Aorta (tissue), 5 donors: ENCODE measurements at places on chromosomes 6 and 20. TPM values are rescaled to one million over a fixed set of nuclear protein-coding genes. Genes with fewer than 3 reads are reported as not detected.

- no peak overlapping the region for H3K27ac ChIP-seq
- H3K4me1 ChIP-seq: no peaks in the 10 kb centered on the region
- H3K36me3 ChIP-seq: no peaks in the 10 kb centered on the region
These were observed 53.8 kb upstream of the POLR1H start for GRCh38 chr6:30007132-30007764.

DNA sequence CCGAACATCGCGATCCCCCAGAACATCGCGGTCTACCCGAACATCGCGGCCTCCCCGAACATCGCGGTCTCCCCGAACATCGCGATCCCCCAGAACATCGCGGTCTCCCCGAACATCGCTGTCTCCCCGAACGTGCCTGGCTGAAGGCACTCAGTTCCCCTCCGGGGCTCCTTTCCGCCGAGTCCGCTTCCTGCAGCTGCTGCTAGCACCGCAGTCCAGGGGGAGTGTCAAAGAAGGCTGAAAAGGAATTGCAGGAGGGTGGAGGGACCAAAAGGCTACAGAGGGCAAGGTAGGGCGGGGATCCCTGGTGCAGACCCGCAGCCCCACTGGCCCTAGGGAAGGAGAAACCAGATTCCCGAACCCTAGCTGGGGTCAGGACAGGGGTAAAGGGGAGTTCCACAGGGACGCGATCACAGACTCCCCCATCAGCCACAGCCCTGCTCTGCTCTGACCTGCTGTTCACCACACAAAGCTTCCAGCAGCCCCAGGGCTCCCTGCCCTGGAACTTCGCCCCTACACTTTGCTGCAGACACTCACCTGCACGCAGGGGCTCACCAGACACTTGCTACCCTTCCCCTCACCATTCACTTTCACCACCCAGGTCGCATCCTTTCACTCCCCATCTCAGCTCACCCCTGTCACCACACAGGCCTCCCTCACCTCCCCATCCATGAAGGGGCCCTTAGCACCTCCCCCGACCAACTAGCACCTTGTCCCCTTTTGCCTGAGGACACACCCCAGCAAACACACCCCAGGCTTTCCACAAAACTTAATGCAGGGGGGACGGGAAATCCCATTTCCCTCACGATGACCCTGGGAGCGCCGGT is 1.7 kb downstream of the ULBP1 start:
- DNase-seq: no peak
- no peak overlapping the region for H3K4me3 ChIP-seq
- H3K36me3 ChIP-seq: no peaks in the 10 kb centered on the region
- no peak overlapping the region for H3K27ac ChIP-seq
- H3K27me3 ChIP-seq: peaks cover 2% of the 10 kb centered on the region

- no peaks in the 10 kb centered on the region for H3K4me1 ChIP-seq
- DNase-seq: no peak
- no peaks in the 10 kb centered on the region for H3K27me3 ChIP-seq
- no peak overlapping the region for H3K27ac ChIP-seq
These were observed 318.7 kb upstream of the SOX4 start for GRCh38 chr6:21274851-21275250.

GRCh38 chr6:22631091-22631490 is 61.7 kb downstream of the HDGFL1 start:
- no peak overlapping the region for H3K4me3 ChIP-seq
- no peaks in the 10 kb centered on the region for H3K27me3 ChIP-seq
- no peak overlapping the region for H3K27ac ChIP-seq

- H3K36me3 ChIP-seq: no peaks in the 10 kb centered on the region
- no peak for DNase-seq
- H3K4me1 ChIP-seq: no peaks in the 10 kb centered on the region
- no peaks in the 10 kb centered on the region for H3K27me3 ChIP-seq
- H3K4me3 ChIP-seq: no peak overlapping the region
These were observed 12.9 kb downstream of the ITCH start for GRCh38 chr20:34375977-34376430.

DNA sequence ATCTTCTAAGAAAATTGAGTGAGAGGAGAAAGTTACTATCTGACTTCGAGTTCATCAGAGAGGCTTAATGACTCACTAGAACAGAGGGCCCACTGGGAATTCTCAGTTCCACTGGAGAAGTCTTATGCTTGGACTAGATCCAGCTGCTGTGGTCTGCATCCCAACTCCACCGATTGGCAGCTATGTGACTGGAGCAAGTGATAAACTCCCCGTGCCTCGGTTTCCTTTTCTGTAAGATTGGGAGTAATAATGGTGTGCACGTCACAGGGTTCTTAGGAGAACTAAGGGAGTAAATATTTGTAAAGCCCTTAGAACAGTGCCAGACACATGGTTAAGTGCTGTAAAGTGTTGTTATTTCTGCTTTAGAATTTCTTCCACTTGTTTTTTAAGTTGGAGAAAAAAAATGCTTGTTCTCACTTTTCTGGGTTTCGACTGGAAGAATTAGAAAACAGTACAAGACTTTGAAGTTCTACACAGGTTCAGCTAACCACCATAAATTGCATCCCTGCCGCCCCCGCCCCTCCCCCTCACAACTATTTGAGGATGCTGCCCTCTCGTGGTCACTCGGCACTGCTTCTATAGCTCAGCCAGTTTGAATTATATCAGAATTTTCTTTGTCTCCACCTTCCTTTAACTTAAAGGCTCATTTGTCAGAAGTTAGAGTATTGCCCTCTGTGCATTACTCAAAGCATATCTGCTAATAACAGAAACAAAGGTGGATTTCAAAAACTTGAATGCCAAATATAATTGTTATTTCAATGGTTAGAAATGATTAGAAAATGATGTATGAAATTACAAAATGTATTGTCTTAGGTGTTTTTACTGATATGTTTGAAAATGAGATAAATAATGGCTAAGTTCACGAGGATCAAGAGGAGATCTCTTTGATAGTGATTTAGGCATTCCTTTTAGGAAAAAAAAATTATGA is 95.0 kb upstream of the IFNGR1 start:
- no peaks in the 10 kb centered on the region for H3K36me3 ChIP-seq
- DNase-seq: peak; percentile 79
- no peak overlapping the region for H3K27ac ChIP-seq
- no peaks in the 10 kb centered on the region for H3K27me3 ChIP-seq
- no peaks in the 10 kb centered on the region for H3K4me1 ChIP-seq

- H3K27me3 ChIP-seq: no peaks in the 10 kb centered on the region
- DNase-seq: no peak
- no peak overlapping the region for H3K27ac ChIP-seq
These were observed 2.9 kb upstream of the TMEM74B start for GRCh38 chr20:1187605-1188171.

DNA sequence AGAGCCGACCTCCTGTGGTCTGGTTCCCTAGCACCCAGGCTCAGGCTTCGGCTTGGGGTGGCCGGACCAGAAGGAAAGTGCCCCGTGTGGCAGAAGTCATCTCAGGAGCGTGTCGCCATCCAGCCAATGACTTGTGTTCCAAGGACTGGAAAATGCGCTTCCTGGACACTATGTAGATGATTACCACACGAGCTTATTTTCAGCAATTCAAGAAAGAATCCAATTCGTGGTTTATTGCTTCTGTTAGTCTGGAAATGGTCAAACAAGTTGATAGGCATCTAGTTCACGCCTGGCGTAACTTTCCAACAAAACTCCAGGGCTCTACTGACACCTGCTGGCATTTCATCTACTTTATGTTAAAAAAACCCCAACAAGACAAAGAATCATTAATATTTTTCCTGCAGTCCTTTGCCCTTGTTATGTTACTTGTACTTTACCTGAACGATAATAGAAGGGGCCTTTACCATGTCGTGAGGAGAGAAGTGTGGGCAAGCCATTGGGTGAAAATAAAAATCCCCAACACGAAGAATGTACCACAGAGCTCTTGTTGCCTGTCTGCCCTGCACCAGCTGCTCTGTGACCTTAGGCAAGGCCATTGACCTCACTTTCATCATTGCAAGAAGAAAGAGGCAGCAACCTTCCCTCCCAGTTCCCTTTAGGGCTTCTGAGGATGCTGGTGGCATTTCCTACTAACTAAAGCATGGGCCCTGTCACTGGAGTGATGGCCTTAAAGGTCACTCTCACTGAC is 154.7 kb upstream of the LAMP5 start:
- no peaks in the 10 kb centered on the region for H3K27me3 ChIP-seq
- no peak overlapping the region for H3K4me3 ChIP-seq
- peak; percentile 51 for DNase-seq
- H3K27ac ChIP-seq: peak overlapping the region; percentile 58
- H3K36me3 ChIP-seq: no peaks in the 10 kb centered on the region
- H3K4me1 ChIP-seq: no peaks in the 10 kb centered on the region

DNA sequence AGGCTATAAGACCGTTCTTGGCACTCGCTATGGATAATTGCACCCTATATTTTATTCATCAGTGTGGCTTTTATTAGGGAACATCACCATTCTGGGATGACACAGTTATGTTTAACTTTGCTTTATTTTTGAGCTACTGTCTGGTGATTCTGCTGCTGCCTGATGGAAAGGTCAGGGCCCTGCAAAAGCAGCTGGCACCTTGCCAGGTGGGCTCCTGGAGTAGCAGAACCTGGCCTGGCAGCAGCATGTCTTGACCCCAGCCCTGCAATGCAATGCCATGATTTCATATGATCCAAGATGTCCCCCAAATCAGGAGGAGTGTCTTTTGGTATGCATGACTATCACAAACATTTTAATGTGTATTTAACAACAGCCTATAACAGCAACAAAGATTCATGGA is 228.4 kb upstream of the RSPO3 start:
- no peaks in the 10 kb centered on the region for H3K27me3 ChIP-seq
- no peak for DNase-seq
- H3K4me1 ChIP-seq: no peaks in the 10 kb centered on the region
- no peak overlapping the region for H3K27ac ChIP-seq
- H3K4me3 ChIP-seq: no peak overlapping the region

DNA sequence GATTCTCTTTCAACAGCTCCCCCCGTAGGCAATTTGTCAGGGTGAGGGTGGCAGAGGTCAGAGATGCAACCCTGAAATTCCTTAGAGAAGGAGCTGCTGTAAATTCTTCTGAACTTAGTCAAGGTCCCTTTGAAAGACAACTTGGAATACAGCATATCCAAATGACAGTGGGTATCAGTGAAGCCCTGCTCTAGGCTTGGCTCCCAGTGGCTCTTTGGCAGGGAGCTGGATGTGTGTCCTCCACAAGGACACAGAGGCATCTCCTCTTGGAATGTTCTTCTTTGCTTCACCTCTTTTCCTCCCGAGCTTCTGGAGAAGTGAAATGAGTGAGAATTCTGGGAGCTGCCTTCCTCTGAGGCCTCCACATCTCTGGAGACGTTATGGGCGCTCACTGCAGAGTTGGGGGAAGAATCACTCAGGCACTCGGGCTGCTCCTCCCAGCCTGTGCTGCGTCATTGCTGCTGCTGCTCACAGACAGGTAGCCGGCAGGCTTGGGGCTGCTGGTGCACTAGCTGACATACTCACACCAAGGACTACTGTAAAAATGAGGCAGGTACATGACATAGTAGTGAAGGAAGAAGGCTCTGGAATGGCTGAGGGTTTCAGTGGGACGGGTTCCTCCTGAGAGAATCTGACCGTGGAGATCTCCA is 34.1 kb downstream of the DYNLT1 start:
- peaks cover 4% of the 10 kb centered on the region for H3K36me3 ChIP-seq
- H3K27me3 ChIP-seq: no peaks in the 10 kb centered on the region
- H3K4me1 ChIP-seq: no peaks in the 10 kb centered on the region
- H3K27ac ChIP-seq: no peak overlapping the region
- H3K4me3 ChIP-seq: no peak overlapping the region

- no peaks in the 10 kb centered on the region for H3K36me3 ChIP-seq
- no peak for DNase-seq
- H3K27me3 ChIP-seq: no peaks in the 10 kb centered on the region
- H3K27ac ChIP-seq: no peak overlapping the region
- no peaks in the 10 kb centered on the region for H3K4me1 ChIP-seq
These were observed 27.0 kb downstream of the TMEM14A start for GRCh38 chr6:52697903-52698302.

GRCh38 chr20:9442858-9443257 is 71.5 kb upstream of the LAMP5 start:
- H3K4me3 ChIP-seq: no peak overlapping the region
- no peak overlapping the region for H3K27ac ChIP-seq
- no peaks in the 10 kb centered on the region for H3K4me1 ChIP-seq
- H3K36me3 ChIP-seq: peaks cover 5% of the 10 kb centered on the region
- no peak for DNase-seq
- no peaks in the 10 kb centered on the region for H3K27me3 ChIP-seq

- no peak for DNase-seq
- no peak overlapping the region for H3K27ac ChIP-seq
- no peak overlapping the region for H3K4me3 ChIP-seq
- no peaks in the 10 kb centered on the region for H3K36me3 ChIP-seq
- no peaks in the 10 kb centered on the region for H3K4me1 ChIP-seq
These were observed 263.9 kb upstream of the NT5E start for GRCh38 chr6:85185977-85186376.

FKBP1A gene
- total RNA-seq: 249 TPM

DEFB129 gene
- total RNA-seq: not detected

PHACTR1 gene
- total RNA-seq: 33.9 TPM

ADAT2 gene
- 9.1 TPM for total RNA-seq

PTPRT gene
- total RNA-seq: 0.19 TPM
